ENCODE measurements at places on chromosomes 11 and 22.

DNA sequence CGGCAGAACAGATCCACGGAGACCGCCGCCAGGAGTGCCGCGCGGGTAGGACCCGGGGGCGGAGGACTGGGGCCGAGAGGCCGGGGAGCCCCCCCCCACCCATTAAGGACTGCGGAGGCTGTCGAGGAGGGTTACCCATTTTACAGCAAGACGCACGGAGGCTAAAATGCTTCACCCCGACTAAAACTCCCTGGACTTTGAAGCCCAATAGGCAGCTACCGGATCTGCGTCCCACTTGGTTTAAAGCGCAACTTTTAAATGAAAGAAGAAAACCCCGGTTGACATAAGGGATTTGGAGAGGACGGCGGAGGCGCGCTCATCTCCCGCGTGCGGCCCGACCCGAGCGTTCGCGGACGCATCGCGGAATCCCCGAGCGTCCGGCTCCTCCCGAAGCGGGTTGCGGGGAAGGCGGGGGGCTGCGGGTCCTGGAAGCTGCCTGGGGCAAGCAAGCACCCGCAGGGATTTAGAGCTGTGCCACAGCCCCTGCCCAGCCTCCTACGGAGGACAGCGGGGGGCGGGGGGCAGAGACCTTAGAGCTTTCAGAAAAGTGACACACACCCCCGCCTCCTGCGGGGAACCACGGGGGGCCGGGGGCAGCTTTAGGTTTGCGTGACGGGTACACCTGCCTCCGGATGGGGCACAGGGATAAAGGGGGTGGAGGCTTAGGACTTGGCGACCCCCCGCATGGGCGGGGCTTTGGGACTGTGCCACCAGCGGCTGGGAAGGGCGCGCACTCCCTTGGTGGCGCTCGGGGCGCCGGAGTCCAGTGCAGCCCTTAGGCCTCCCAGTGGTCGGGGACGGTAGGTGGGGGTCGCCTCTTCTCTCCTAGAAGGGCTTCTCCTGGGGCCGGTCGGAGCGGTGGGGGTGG is 760 bp upstream of the CELSR1 start:
- peak; percentile 69 for DNase-seq

- no peak for DNase-seq
Measured at GRCh38 chr22:33788927-33789326, 131.3 kb downstream of the LARGE1 start.

DNA sequence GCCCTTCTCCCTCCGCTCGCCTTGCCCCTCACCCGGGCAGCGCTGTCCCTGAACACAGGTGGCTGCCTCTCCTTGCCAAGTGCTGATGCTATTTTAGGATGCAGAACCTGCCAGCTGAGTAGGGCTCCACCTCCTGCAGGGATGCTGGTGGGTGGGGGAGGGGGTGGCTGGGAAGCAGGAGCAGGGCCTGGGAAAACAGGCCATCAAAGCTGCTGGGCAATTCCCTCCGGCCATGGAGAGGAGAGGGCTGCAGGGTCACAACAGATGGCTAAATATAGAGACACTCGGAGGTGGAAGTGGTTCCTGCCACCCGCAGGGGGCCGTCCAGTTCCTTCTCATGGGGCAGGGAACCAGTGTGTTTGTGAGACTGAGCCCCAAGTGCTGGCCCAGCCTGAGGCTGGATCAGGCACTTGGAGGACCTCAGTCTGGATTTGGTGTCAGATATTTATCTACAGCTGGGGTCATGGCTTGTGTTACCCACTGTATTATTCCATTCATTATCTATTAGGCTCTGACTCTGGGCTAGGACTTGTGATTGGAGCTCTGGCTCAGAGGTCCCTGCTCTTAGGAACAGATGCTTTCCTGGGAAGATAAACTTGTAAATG is 59.6 kb downstream of the LRRC32 start:
- peak; percentile 84 for DNase-seq

DNA sequence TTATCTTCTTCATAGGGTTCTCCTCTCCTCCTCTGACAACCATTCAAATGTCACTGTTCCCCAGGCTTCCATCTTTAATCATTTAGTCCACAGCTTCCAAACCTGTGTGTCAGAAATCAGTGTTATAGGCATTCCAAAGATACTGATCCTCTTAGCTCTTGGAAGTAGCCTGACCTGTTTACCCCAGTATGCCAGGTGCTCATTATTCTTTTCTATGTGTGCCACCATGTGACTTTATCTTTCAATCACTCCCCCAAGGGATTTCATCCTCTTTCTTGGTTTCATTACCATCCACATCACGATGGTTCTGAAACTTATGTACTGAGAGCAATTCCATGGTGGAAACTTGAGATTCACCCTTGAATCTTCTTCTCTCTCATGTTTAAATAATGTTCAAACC is 7.6 kb downstream of the POU2AF2 start:
- no peak for DNase-seq

- no peak for DNase-seq
Measured at GRCh38 chr22:48900626-48901025, 927.0 kb downstream of the BRD1 start.

GRCh38 chr11:102685338-102685737 is 20.2 kb downstream of the MMP27 start:
- no peak for DNase-seq

DNA sequence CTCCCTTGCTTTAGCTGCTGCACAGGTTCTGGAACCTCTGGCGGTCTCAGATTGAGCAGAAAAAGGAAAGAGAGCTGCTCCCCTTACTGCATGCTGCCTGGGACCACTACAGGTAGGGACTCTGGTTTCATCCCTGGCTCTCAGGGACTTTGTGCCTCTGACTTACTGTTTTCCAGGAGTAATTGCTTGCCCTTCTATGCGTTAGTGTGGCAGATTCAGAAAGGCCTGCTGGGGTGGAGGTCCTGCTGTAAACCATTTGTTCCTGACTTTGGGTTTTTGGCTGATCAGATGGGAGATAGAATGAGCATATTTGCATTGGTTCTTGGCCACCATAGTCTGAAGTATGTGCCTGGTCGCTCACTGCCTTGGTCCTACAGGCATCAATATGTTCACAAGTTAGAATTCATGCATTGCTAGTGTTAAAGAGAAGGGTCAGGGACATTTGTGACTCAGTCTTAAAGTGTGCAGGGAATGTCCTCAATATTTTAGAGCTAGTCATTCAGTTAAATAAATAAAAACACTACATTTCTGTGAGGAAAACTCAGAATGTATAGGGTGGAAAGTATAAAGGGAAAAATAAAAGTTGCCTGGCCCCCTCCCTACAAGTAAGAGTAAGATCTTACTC is 78.0 kb downstream of the PISD start:
- DNase-seq = no peak

GRCh38 chr11:12876988-12877387 is 132.1 kb upstream of the RASSF10 start:
- DNase-seq = no peak
